ENCODE measurements at places on chromosomes 3 and 15.

DNA sequence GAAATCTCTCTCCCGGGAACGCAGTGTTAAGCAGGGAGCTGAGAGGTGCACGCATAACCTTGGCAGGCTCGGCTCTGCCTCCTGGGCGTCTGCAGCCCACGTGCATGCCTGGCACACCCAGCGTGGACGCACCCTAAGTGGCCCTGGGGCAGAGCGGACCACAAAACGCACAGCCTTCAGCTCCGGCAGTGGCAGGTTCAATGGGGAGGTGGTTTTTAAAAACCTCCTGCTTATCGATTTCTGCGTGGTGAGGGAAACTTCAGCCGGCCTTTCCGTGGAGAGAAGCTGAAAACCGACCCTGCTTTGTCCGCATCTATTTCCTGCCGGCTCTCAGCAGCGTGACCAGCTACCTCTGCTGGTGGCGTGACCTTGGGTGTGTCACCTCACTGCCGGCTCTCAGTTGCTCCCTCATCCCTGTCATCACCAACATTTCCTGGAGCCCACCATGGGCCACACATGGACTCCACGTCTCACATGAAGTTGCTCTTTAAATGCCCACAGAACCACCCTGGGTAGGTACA, 134.8 kb upstream of the MEF2A start:
- no peak for DNase-seq

DNA sequence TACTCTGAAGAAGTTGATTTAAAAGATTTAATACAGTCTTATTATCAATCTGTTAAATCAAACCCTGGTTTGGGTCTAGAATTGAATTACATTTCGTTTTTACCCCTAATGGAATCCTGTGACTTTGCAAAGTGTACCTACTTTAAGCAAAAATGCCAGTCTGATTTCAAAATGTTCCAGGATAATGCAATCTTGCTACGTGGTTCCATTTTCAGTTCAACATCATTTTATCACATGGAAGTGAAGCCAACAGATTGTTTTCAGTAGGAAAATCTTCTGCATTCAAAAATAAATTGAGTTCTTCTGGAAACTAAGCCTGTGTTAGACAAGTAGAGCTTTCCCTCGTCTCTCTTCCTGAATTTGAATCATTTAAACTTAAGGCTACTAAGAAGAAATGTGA, 356.4 kb downstream of the CHST2 start:
- DNase-seq: no peak

- DNase-seq: no peak
Measured at GRCh38 chr3:45462522-45463265, 74.3 kb downstream of the LARS2 start.

DNA sequence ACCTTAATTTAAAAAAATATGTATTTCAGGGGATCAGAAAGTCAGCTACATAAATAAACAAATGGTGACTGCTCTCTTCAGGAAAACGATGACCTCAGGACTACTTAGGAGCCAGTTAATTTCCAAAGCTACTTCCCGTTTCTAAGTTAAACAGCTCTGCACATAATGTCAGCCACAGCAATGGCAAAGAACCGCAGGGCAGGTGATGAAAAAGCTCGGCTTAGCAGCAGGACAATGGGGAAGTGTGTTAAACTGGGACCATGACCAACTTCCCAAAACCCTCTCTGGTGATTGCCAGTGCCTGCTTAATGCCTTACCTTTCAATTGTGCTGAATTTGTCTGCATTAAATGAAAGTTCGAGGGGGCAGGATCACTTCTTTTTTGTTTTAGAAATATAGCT, 258.9 kb downstream of the FHIT start:
- no peak for DNase-seq

DNA sequence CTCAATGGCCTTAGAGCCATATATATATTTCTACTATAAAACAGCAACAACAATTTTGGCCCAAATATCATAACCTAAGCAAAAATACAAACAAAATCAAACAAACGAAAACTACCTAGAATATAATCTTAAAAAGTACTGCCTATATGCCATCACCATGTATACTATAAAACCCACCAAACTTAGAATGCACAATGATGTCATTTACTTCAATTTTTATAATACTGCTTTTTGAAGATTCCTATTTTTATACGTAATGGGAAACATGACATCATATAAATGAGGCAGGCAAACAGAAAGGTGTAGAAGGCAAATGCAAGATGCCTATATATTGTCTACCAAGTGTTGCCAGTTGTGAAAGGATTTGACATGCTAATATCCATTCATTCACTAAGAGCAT, 302.3 kb downstream of the TIGIT start:
- no peak for DNase-seq

Data from endothelial cell (in vitro differentiated cells).